Activated T-cell treated with anti-CD3 and anti-CD28 coated beads for 24 hours (primary cell): ENCODE measurements at places on chromosomes 1 and 21.
A peak's percentile ranks its signal among the peaks of the same experiment; 100 is the strongest.

DNA sequence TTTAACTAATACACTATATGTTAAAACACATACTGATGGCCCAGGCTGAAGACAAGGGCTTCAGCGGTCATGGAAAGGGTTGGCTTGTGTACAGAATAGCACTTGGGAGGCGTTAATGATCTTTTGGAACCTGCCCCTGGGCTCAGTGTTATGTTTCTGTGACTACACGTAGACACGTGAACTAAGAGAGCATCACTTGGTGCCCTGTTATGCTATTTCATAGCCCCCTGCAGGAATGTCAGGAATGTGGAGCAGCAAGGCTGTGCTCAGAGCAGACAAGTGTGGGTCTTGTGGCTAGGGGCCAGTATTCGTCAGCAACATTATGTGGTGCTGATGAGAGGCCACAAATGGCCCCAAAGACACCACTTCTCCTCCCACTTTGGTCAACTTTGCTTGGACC lies 132.4 kb downstream of the MAP3K21 start:
- no peak for DNase-seq

DNA sequence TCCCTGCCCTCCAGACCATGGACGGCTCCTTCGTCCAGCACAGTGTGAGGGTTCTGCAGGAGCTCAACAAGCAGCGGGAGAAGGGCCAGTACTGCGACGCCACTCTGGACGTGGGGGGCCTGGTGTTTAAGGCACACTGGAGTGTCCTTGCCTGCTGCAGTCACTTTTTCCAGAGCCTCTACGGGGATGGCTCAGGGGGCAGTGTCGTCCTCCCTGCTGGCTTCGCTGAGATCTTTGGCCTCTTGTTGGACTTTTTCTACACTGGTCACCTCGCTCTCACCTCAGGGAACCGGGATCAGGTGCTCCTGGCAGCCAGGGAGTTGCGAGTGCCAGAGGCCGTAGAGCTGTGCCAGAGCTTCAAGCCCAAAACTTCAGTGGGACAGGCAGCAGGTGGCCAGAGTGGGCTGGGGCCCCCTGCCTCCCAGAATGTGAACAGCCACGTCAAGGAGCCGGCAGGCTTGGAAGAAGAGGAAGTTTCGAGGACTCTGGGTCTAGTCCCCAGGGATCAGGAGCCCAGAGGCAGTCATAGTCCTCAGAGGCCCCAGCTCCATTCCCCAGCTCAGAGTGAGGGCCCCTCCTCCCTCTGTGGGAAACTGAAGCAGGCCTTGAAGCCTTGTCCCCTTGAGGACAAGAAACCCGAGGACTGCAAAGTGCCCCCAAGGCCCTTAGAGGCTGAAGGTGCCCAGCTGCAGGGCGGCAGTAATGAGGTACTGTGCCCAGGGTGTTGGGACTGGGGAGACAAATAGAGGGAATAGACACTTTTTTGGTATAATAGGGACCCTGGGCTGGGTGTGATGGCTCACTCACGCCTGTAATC lies 1.0 kb downstream of the ZBTB48 start:
- no peak for DNase-seq

DNA sequence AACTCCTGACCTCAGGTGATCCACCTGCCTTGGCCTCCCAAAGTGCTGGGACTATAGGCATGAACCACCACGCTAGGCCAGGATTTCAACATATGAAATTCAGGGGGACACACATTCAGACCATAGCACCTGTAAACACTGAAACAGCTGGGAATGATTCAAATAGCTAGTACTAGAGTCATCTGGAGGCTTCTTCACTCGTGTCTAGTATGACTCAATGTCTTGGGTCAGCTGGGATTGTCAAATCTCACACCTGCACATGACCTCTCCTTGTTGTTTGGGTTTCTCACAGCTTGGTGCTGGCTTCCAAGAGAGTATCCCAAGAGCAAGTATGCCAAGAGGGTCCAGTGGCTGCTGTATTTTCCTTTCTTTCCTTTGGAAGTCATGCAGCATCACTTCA lies 75.1 kb downstream of the PGM1 start:
- no peak for DNase-seq

GRCh38 chr21:27290028-27290427 lies 323.1 kb upstream of the ADAMTS5 start:
- DNase-seq, result no peak

DNA sequence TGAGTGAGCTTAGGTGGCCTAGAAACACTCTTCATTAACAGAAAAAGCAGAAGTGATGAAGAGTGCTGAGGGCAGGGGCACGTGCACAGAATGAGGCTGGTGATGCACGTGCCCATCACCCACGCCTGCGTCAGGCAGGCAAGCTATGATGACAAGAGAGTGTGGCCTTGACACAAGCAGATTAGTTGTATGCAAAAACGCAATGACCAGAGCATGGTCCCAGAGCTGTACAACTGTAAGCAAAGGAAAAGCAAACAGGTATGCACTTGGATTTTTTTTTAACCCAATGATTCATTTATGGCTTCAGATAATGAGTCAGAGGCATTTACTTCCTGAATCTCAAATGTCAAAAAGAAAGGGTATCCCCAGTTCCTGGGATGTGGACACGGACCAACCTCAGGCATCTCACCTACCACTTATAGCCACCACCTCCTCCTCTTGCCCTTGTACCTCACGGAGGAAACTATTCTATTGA lies 9.1 kb upstream of the TMEM61 start:
- no peak for DNase-seq

DNA sequence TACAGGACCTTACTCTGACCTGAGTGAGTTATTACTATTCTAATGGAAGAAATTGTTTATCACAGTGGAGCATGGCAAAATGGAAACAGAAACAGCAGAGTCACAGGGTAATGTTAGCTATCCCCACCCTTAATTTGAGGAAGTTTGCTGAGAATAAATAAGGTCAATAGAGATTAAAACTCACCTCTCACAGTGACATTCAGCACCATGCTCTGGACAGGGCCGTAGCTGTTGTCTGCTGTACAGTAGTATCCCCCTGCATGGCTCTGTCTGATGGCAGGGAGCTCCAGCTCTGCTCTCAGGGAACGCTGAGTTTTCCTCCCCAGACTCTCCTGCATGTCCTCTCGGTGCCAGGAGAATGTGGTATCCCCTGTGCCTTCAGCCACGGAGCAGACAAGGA lies 11.9 kb downstream of the FCRL4 start:
- no peak for DNase-seq

DNA sequence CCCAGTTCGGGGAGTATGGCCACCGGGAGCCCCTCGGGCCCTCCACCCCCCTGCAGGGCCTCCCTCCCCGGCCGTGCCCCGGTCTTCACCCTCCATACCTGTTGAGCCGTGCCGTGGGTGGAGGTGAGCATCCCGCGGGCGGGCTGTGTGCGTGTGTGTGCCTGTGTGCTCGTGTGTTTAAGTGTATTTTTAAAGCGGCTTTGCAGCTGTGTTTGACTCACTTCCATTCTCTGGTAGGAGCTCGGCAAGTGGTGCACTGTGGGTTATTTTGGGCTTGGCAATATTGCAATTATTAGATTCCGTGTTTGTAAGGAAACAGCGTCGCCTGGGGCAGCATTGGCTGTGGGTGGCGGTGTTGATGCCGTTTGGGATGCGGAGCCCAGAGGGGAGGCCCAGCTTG lies 20.3 kb upstream of the PLCH2 start:
- DNase-seq, result no peak

- DNase-seq, result no peak
Observed at GRCh38 chr1:234724516-234725176, 114.7 kb upstream of the IRF2BP2 start.

DNA sequence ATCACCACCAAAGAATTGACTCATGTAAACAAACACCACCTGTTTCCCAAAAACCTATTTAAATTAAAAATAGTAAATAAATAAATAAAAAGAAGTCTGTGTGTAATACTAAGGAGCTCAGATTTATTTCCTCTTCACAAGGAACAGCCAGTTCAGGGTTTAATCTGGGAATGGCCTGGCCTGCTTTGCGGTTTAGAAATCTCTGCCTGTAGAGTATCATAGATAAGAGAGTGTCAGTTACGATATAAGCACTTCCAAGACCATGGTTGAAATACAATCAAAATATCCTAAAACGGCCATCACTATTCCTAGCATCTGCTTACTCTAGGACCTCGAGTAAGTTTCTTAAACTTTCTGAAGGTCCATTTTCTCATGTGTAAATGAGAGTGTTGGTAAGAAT lies 274.4 kb downstream of the PLPP3 start:
- DNase-seq, result no peak

GRCh38 chr1:25799935-25800702 lies at the start of gene SELENON:
SELENON (plus strand) TSS chr1:25800193; CDS start chr1:25800231, 38 bp downstream.
- DNase-seq, result peak; percentile 18

DNA sequence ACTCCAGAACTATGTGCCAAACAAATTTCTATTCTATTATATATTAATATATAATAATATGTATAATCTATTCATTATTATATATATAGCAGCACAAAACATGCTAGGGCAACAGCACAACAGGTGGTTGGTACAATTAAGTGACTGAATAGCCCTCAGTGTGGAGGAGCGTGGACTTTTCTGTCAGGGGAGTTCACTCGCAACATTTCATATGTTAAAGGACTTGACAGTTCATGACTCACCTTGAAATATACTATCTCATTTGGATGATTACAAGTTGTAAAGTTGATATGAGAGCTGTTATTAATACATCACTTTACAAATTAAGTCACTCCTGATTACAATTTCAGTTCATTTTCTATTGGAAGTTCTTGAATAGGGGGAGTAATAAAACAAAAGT lies 178.4 kb downstream of the LHX8 start:
- DNase-seq, result no peak

GRCh38 chr1:32848354-32849063 lies 22.2 kb downstream of the FNDC5 start:
- no peak for DNase-seq

- DNase-seq, result no peak
Observed at GRCh38 chr1:13643017-13643416, 57.0 kb upstream of the PRDM2 start.

DNA sequence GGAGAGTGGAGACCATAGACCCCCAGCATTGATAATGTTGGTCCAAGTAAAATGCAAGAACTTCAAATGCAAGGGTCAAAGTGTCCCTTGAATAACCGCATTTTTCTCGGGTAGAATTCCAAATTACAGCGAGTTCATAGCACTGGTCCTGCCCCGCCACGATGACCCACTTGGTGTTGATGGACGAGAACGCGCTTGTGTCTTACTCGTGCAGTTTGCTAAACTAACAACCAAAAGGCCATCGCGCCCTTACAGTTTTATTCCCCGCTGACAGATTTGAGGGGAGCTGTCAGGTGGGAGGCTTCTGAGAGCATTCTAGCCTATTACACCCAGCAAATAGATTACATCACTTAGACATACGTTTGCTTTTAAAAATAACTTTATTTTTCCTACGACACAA lies 17.3 kb upstream of the TSPEAR start:
- DNase-seq, result no peak

DNA sequence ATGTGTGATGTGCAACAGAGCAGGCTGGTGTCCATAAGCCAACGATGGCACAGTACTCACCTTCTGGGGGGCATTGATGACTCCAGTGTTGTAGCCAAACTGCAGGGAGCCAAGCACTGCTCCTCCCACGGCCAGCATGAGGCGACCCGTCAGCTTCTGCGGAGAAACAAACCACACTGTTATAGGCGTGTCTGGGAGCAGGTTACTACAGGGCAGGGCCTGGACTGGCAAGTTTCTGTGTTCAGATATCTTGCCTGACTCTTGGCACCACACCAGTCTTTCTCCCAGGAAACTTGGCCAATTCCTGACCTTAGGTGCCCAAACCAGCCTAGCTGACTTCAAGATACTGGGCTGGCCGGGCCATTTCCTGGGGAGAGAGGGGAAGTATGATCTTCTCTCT lies 15.5 kb downstream of the SLC2A1 start:
- no peak for DNase-seq

DNA sequence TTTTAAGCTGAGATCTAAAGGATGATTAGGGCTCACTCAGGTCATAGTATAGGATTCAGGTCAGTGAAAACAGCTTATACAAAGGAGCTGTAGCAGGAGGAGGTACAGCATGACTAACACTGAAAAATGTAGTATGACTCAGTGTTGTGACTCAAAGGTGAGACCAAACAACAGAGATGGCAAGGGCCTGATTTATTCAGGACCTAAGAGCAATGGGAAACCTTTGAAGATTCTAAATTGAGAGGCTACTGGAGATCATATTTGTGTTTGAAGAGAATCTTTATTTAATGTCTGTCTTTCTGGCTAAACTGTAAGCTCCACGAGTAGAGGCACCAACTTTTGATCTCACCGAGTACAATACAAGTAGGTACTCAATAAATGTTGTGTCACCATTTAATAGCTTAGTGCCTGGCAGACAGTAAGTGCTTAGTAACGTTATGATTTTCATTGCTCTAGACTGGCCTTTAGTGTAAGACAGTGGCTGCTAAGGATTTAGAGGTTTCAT lies 43.5 kb downstream of the PRKAA2 start:
- DNase-seq, result no peak

- no peak for DNase-seq
Observed at GRCh38 chr1:205933671-205934618, 9.3 kb downstream of the SLC26A9 start.

DNA sequence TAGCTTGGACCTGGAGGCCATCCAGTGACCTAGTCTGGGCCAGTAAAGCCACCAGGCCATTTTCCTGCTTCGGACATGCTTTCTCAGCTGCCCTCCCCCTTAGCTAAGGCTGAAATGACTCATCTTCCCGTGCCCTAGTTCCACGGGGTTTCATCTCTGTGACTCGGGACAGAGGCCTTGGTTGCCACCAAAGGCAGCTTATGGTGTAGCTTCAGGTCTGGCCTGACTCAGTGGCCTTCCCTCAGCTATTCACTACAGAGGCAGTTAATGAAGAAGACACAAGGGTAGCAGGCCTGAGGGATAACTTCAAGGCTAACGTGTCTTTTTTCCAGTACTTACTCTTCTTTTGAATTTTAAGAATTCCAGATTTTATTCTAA lies 82.4 kb downstream of the PBX1 start:
- no peak for DNase-seq

DNA sequence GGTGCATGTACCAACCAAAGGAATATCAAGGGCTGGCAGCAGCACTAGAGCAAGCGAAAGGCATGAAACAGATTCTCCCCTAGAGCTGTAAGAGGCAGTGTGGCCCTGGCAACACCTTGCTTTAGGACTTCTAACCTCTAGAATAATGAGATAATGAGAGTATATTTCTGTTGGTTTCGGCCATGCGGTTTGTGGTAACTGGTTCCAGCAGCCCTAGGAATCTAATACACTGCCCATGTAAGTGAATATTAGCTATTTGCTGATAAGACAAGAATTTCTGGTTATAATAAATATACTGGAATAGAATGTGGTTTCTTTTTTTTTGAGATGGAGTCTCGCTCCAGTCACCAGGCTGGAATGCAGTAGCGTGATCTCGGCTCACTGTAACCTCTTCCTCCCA lies 199.4 kb downstream of the GABPA start:
- DNase-seq, result no peak

GRCh38 chr1:9394010-9394409 lies 101.3 kb downstream of the SPSB1 start:
- no peak for DNase-seq
